ENCODE measurements at places on chromosomes 12 and 14.

GRCh38 chr14:57530571-57530970 is 36.9 kb upstream of the CCDC198 start:
- no peak for DNase-seq

DNA sequence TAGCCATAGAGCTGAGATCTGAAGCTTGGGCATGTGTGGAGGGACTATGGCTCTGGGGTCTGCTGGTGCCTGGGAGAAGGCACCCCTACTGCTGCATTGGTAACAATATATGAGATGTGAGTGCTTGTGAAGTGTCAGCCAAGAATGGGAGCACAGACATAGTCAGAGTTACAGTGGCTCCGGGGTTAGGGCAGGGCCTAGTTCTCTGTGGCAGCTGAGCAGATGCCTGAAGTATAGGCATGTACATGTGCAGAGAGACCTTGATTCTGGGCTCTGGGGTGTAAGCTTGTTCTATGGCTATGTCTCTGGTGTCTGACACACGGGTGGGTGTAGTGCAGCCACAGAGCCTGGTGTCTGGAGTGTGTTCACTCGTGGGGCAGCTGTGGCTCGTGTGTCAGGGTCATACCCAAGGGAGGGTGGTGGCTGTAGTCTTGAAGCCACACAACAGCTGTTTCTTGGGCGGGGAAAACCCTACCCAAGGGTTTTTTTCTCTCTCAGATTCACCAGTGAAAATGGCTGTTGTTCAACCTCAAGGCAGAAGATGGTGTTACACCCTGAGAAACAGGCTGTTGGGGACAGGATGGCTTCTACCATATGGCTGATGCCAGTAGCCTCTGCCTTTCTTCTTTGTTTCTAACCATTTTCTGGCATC is 11.9 kb upstream of the TCL1A start:
- no peak for DNase-seq

DNA sequence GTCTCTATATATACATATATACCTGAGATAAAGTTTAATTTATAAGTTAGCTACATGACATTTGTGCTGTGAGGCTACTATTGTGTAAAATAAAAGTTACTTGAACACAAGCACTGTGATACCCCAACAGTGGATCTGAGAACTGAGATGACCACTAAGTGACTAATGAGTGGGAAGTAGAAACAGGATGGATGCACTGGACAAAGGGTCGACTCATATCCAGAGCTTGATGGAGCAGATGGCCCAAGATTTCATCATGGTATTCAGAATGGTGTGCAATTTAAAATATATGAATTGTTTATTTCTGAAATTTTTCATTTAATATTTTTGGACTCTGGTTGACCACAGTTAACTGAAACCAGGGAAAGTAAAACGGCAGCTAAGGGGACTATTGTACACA is 908.6 kb upstream of the MDGA2 start:
- no peak for DNase-seq

DNA sequence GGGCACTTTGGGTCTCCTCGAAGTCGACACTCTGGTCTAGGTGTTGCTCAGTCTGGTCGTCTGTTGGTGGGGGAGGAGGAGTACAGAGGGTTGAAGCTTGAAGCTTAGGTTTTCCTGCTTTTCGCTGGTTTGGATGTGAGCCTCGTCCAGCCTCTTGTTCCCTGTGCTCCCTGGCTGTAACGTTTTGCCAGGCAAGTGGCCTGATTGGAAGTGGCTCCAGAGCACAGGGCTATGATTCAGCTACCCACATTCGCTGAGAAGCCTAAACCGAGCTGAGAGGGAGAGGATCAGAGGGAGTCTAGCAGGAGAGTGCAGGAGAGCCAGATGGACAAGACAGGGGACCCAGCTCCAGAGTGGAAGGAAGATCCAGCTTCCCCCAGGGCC is 6.1 kb downstream of the HOXC10 start:
- no peak for DNase-seq

- peak; percentile 25 for DNase-seq
These were observed 3.4 kb upstream of the ARHGAP5 start for GRCh38 chr14:32073537-32074189.

DNA sequence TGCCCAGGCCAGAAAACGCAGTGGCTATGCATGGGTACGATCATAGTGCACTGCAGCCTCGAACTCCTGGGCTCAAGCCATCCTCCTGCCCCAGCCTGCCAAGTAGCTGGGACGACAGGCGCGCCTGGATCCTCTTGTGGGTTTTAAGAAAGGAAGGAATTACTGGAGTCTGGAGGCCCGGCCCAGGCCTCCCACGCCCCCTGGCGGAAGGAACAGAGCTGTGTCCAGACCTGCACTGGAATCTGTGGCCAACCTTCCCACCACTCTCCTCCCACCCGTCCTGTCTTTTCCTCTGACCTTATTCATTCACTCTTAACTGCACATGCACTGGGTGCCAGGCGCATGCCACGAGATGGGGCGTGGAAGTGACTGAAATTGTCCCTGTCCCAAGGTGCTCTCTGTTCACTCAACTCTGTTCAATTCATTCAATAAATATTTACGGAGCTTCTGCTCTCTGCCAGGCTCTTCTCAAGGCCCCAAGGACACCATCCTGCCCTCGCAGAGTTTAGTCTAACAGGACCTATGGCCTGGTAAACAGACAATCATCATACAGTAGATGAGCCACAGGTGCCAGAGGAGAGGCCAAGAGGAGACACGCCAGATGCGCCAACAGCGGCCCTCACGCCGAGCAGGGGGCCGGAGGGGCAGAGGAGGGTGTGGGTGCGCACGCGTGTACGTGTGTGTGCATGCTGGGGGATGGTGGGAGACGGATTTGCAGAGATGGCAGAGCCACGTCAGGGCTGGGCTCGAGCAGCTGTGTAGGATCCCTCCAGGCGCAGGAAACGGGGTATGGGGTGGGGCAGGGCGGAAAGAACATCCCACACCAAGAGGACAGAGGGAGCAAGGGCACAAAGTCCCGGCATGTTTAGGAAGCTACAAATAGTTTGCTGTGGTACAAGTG is 13.7 kb upstream of the TMEM106C start:
- no peak for DNase-seq

- DNase-seq, result no peak
These were observed 98.9 kb downstream of the RERG start for GRCh38 chr12:15122344-15122743.

DNA sequence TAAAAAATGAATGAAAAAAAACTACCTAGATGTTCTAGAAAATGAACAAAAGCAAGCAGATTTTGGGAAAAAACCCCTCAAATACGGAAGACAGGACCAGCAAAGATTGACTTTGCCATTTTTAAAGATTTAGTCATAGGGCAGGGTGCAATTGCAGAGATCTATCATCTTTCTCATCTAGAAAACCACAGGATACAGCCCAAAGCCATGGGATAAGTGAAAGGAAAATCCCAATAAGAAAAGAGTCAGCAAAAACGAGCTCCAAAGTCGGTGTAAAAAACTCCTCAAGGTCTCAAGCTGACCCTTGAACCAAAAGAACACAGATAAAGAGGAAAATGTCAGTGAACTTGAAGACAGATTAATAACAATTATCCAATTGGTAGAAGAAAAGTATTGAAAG is 28.0 kb downstream of the CEP290 start:
- no peak for DNase-seq

DNA sequence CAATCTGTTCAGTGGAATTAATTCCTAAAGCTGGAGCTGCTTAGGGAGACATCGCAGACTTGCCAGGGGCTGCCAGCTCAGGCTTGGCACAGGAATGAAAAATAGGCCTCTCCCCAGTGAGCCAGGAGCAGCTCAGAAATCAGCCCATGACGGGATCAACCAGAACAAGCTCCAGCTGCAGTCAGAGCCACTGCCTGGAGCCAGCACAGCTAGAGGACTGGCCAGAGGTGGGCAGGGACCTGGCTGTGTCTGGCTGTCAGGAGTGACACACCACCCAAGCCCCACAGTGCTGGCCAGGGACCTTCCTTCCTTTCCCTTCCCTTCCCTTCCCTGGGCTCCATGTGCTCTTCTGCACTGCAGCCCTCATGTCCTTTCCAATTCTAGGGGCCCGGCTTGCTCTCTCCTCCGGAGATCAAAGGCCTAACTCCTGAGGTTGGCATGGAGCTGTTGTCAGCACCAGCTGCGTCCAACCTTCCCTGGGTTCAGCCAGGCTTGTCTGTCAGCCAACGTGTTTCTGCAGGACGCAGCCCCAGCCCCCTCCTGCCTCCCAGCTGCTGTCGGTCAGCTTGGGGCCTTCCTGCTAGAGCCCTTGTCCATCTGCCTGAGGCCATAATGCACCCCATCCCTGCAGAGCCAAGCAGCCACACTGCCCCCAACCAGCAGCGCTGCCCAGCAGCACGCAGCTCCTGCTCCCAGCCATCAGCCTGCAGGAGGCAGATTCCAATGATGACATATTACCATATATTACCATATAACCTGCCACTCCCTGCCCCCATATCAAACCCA is 149.3 kb downstream of the CALM1 start:
- DNase-seq, result no peak

GRCh38 chr14:67680121-67680602 is 5.7 kb upstream of the VTI1B start:
- no peak for DNase-seq

GRCh38 chr12:53755893-53756292 is 4.1 kb upstream of the CISTR start:
- DNase-seq, result no peak

DNA sequence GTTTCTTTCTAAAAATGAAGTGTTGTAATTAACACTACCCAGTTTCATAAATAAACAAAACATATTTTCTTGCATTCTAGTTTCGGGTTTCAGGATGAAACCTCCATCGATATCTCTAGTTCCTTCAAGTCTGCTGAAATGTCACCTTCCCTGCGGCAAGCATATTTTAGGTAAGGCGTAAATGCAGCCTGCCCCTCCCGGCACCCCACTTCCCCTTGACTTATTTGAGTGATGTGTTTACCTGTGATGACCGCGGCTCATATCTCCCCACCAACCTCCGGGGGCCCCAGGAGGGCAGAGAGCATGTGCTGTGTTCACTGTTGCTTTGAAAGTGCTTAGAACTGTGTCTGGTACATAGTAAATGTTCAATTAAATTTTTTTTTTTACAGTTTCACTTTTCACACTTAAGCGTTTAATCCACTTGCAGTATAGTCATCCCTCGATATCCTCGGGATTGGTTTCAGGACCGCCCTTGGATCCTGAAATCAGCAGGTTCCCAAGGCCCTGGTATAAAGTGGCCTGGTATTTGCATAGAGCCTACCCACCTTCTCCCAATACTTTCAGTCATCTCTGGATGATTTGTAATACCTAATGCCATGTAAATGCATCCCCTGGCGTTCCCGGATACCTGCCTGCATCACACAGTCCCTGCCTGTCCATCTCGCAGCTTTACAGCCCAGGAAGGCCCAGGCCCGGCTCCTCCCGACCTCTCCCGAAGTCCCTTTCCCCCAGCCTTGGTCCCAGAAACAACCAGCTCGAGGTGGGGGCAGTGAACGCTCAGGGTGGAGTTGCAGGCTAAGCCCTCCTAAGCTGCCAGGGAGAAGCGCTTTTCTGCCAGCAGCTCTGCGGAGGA is 40.2 kb upstream of the FBRSL1 start:
- no peak for DNase-seq

GRCh38 chr12:111308473-111308872 is 60.4 kb downstream of the PHETA1 start:
- DNase-seq, result no peak

GRCh38 chr12:67145692-67146091 is 123.5 kb upstream of the CAND1 start:
- DNase-seq, result no peak

- DNase-seq, result no peak
These were observed 150.0 kb upstream of the PLEKHA5 start for GRCh38 chr12:18979401-18980126.

DNA sequence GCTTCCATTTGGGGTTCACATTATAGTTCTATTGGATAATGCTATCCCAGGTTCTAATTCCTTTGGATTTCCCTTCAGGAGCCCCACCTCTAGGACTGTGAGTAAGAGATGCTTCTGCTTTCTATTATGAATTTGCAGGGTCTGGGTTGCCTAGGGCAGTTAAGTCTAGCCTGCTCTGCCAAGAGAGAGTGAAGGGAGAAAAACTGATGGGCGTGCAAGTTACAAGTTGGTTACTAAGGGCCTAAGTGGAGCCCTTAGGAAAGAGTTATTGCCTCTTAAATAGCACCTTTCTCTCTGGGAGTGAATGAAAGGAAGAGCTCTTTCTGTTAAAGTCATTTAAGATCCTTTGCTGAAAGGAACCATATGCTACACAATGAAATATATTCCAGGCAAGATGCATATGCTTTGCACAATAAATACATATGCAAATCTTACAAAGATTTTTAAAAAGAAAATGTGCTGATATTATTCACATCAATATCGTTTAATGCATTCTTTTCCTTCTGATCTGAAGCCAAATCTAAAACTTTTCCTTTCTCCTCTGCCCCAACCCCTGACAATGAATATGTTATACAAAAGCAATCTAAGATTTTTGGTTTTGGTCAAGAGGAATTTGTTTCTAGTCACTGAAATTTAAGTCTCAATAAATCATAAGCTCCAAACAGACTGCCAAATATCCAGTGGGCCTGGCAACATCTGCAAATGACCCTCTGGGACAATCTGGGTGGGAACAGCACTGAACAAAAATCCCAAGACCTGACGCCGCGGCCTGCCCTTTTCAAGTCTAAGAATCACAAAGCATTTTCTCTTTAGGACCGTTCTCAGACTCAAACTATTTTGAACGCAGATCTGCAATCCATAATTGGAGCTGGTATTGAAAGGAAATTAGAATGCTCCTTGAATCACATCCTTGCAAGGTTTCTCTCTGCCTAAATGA is 586.7 kb downstream of the ETNK1 start:
- no peak for DNase-seq

DNA sequence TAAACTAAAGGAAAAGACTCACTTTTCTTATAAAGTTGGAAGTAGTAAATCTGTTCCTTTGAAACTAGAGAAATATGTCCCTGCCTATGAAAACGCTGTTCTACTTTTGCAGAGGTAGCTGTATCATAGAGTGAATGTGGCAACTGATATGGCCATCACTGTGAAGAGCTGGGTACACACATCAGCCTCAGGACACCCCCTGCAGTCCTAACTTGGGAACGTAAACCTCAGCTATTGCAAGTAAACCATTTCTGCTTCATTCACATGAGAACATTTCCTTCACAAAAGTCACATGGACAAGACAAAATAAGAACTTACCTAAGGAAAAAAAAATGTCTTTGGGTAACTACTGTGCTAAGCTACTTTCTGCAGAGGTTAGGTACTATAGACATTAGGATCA is 233.3 kb upstream of the PPFIA2 start:
- DNase-seq, result peak; percentile 2

DNA sequence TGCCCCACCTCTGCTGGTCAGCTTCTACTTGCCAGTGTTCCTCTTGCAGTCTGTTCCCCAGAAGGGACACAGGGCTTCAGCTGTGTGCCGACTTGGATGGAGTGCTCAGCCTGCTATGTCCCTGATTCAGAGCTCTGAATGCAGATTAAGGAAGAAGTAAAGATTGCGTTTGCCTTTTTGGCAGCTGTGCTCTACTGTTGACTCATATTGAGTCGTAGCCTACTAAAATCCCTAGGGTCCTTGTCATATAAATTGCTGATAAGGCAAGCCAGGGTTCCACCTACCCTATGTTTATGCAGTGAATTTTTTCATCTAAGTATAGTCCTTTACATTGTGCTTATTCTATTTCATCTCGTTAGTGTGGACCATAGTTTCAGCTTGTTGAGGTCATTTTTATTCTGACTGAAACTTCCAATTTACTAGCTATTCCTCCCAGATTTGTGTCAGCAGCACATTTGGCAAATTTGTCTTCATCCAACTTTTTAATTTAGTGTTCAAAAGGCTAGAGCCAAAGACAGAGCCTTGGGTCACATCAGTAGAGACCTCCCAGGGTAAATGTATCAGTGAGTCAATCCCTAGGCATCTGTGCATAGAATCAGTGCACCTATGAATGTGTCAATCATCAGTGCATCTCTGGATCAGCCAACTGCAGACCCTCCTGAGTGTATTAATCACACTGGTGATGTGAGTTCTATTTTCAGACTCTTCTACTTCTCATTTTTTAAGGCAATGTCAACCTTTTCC is 31.9 kb downstream of the CACNA1C start:
- DNase-seq, result no peak
